Fibroblast of the aortic adventitia (primary cell): ENCODE measurements at places on chromosomes 1 and 21. TPM values are rescaled to one million over a fixed set of nuclear protein-coding genes. Genes with fewer than 3 reads are reported as not detected.

DNA sequence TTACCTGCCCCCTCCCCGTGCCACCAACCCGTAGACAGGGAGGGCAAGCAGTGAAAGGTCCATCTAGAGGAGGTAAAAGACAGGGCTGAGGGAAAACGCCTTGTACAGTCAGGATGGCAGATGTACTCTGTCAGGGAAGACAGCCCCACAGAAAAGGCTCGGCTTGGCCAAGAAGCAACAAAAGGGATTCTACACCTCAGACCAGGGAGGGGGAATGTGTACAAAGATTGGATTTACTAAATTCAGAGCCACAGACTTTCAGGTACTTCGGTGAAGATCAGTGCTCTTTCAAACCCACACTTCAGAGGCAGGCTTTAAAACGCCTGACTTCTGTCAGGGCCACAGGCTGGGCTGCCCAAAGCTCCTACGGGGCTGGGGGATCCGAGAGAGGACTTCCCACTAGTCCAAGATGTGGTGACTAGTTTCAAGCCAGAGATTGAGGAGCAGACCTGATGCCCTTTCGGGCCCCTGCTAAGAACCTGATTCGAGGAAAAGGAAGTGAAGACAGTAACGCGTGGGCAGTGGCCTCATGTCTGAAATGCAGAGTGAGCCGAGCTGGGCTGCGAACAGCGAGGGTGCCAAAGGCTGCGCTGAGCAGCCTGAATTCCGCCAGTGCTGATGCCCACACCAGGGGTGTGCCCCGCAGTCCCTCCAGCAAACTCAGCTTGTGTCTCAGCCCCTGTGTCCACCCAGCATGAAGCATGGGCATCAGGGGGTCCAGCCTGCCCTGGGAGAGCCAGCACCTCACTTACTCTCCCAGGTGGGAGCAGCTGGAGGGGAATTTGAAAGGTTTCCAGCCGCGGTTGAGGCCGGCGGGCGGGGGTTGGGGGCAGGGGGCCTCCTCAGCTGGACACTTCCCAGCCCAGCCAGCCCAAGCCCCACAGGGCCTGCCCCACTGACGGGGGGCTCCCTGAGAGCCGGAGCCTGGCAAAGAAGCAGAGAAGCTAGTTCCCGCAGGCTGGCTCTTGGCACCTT is 36.2 kb downstream of the KIAA1614 start:
- no peak for DNase-seq

DNA sequence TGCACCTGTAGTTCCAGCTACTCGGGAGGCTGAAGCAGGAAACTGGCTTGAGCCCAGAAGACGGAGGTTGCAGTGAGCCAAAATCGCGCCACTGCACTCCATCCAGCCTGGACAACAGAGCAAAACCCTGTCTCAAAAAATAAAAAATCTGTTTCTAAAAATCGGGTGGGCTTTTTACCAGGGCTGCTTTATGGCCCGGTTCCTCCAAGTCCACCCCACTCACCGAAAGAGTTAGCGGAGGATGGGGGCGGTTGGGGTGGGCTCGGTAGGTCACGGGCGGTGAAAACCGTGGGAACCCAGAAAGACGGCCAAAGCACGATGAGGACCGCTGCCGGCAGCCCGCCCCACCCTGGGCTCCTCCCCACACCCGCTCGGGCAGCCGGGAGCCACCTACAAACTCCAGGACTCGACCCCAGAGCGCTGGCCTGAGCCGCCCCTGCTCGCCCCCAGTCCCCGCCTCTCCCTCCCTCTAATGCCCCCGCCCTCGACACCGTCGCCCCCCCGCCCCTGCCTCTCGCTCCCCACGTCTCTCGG is 846 bp upstream of the PER3 start:
- DNase-seq = peak; percentile 57

DNA sequence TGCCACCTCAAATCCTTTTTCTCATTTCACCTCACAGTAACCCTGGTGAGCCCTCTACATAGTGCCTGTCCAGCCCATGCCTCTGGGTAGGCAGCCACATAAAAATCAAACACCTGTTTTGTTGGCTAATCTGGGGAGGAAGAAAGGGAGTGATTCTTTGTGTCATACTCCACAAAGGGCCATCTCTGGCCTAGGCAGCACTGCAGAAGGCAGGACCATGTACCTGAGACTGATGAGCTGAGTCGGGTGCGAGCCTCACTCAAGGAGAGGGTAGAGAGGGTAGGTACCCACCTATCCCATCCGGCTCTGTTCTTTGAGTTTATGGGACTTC is 7.8 kb downstream of the TUFT1 start:
- no peak for DNase-seq

- no peak for DNase-seq
Measured at GRCh38 chr21:42860345-42860744, 19.0 kb downstream of the WDR4 start.

- DNase-seq = peak; percentile 42
Measured at GRCh38 chr1:42931108-42931539, 27.5 kb downstream of the SLC2A1 start.

GRCh38 chr21:30818837-30819610 is 6.0 kb upstream of the KRTAP8-1 start:
- no peak for DNase-seq

- peak; percentile 59 for DNase-seq
Measured at GRCh38 chr1:16727190-16728111, 12.9 kb upstream of the RNU1-4 start.

DNA sequence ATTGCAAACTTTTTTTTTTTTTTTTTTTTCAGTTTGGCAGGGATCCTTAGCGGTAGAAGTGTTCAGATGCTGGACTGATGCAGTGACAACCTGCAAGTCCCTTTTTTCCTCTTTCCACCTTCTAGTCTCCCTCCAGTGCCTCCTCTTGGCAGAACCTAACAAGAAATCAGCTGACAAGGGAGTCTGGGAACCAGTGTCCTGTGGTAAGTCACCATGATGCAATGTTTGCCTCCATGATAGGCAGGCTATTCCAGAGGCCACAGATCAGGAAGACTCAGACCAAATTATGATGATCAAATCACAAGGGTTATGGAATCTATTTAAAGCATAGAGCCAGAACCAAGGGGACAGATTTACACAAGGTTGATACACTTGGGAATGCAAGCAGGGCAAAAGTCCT is 3.0 kb upstream of the CD34 start:
- no peak for DNase-seq

DNA sequence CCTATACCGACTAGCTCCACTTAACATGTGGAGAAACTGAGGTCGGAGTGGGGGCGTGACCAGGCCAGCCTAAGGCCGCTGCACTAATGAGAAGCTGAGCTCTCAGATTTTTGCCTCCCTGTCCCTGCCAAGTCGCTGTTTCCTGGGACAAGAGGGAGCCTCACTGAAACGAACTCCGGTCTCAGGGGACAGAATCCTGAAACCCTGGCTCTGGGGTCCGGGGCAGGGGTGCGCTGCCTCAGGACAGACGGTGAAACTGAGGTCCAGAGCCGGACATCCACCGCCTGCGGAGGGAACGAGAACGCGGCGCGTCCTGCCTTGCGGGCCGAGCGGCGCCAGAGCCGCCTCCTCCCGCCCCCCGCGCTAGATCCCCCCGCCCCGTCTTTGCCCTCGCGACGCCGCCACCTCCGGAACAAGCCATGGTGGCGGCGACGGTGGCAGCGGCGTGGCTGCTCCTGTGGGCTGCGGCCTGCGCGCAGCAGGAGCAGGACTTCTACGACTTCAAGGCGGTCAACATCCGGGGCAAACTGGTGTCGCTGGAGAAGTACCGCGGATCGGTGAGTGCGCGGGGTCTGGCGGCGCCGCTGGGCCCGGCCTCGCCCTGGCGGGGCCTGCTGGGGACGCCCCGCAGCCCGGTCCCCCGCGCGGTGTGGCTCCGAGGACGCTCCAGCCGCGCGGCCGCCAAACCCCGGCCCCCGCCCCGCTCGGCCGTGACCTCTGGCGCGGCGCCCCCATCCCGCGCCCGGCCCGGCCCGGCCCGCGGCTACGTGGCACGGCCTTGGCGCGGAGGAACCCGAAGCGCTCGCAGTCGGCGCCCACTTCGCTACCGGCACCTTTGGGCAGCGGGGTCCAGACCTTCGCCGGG is at the start of gene GPX7:
Gene GPX7, plus strand, starts transcription at position 381 of the 865 bp plus-strand sequence. Its CDS starts 39 bp downstream, at position 420.
- peak; percentile 55 for DNase-seq

- DNase-seq = no peak
Measured at GRCh38 chr1:112034277-112034676, 44.8 kb upstream of the KCND3 start.

- DNase-seq = peak; percentile 63
Measured at GRCh38 chr1:192546596-192547190, 28.9 kb upstream of the RGS1 start.

DNA sequence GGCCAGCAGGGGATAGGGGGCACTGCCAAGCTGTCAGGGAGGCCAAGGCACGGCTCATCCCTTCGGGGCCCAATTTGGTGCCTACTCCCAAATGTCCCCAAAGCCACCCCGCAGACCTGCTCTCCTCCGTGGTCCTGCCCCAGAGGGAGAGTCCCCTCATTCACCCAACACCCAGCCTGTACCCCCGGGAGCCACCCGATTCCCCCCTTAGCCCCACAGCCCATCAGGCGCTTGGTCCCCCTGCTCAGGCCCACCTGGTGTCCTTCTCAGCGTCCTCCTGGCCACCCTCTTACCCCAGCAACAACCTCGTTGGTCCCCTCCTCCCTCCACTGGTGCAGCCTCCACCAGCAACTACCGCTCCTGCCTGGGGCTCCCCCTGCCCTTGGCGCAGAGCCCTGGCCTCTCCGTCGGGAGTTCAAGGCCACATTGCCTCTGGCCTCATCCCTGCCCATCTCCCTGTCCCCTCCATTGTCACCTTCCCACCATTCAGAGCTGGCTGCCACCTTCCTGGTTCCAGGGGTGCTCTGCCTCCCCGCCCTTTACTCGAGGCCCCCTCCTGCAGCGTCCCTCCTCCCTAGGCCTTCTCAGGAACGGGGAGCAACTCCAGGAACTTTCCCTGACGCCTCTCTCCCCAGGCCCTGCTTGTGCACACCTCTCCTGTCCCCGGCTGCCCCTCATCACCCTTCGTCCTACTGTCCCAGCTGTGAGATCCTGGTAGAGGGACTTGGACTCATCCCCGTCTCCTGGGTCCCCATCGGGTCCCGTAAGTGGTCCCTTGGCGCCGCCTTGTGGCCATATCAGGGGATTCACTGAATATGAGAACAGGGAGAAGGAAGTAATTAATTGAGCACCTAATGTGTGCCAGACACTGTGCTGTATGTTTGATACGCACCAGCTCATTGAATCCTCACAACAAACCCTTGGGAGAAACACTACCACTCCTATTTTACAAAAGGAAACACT is 73.9 kb downstream of the RAP1GAP start:
- DNase-seq = peak; percentile 55

GRCh38 chr1:15382601-15383518 is 26.8 kb upstream of the EFHD2 start:
- no peak for DNase-seq

GRCh38 chr1:28860332-28861073 is 48.5 kb downstream of the OPRD1 start:
- DNase-seq = peak; percentile 14

DNA sequence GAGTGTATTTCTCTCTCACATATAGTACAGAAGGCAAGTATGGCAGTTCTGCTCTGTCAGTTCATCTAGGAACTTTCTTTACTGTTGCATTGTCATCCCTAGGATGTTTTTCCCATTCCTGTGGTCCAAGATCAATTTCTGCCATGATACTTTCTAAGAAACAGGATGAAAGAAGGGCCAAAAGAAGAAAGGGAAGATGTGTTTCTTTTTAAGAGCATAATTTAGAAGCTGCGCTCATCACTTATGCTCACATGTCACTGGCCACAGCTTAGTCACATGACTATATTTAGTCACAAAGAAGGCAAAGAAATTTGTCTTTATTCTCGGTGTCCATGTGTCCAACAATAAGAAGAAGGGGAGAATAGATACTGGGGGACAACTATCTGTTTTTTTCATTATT is 7.0 kb upstream of the MAST2 start:
- DNase-seq = no peak

DNA sequence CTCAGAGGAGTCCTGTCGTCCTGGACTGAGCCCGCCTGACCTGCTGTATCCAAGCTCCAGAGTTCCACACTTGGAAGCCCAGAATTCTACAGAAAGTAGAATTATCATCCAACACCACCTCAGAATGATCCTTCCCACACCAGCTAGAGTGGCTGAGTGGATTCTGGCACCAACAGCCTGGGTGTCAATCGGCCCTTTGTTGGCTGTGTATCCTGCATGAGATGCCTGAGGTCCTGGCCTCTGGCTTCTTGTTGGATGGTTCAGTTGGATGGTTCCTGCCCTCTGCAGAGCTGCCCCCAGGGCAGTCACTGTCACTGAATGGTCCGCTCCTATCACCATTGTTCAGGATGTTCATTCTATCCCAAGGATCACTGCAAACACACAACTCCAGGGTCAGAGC is 49.8 kb downstream of the PGBD5 start:
- no peak for DNase-seq

- no peak for DNase-seq
Measured at GRCh38 chr1:217090060-217090911, 367.1 kb upstream of the ESRRG start.

- no peak for DNase-seq
Measured at GRCh38 chr1:219664310-219665029, 51.6 kb upstream of the ZC3H11B start.

DNA sequence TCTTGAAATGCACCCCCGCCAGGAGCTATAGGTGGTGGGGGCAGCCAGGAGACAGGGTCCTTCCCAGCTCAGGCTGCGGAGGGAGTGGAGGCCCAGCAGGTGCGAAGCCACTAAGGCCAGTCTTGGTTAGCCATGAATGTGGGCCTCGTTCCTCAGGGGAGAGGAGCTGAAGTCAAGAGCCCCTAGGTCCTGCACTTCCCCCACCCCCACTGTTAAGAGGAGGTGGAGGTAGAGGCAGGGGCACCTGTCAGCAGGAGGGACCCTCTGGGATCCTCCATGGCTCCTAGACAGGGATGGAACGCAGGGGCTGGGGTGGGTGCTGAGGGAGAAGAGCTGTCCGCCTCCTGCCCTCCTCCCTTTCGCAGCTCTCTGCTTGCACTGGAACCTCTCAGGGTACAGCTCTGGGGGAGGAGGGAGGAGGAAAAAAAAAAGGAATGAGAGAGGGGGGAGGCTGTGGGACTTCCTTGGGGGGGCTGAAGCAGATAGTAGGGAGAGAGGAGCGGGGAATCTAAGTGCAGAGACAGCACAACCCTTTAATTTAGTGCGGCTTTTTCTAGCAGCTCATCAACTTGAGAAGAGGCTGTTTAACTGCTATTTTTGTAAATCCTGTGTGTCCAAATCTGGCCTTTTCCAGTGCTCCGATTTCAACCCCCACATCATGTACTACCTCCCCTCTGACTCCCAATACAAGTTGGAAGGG is 37.0 kb downstream of the MATN1 start:
- DNase-seq = no peak

UBE4B gene
- total RNA-seq = 55.0 and 59.9 TPM in 2 replicates

GLUL gene
- 136 and 296 TPM in 2 replicates for total RNA-seq

NOTCH2NLA gene
- 50.7 and 74.1 TPM in 2 replicates for total RNA-seq

PDC gene
- total RNA-seq = 0.27 TPM in 1 of 2 replicates, not detected in the other

TNFRSF9 gene
- under 0.01 and 0.90 TPM in 2 replicates for total RNA-seq

MAP7D1 gene
- total RNA-seq = 114 and 180 TPM in 2 replicates

TAS1R3 gene
- 0.09 and 0.57 TPM in 2 replicates for total RNA-seq

CFAP74 gene
- not detected in 2 replicates for total RNA-seq
